ENCODE measurements at places on chromosomes 6 and 20.

GRCh38 chr6:168137024-168137423, 58.0 kb upstream of the FRMD1 start:
- DNase-seq, result no peak

DNA sequence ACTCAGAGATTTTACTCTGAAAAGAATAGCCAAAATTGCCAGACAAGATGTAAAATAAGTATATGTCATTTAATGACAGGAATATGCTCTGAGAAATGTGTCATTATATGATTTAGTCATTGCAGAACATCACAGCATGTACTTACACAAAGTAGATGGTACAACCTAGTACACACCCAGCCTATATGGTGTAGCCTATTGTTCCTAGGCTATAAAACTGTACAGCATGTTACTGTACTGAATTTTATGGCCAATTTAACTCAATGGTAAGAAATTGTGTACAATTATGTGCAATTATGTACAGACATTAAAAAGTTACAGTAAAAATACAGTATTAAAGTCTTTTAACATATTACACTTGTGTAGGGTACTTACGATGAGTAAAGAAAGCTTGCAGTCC, 311.9 kb upstream of the EPHA7 start:
- DNase-seq, result no peak

GRCh38 chr6:22643780-22644179, 74.4 kb downstream of the HDGFL1 start:
- no peak for DNase-seq

GRCh38 chr6:54617730-54618129, 228.8 kb upstream of the FAM83B start:
- DNase-seq, result peak; percentile 33

DNA sequence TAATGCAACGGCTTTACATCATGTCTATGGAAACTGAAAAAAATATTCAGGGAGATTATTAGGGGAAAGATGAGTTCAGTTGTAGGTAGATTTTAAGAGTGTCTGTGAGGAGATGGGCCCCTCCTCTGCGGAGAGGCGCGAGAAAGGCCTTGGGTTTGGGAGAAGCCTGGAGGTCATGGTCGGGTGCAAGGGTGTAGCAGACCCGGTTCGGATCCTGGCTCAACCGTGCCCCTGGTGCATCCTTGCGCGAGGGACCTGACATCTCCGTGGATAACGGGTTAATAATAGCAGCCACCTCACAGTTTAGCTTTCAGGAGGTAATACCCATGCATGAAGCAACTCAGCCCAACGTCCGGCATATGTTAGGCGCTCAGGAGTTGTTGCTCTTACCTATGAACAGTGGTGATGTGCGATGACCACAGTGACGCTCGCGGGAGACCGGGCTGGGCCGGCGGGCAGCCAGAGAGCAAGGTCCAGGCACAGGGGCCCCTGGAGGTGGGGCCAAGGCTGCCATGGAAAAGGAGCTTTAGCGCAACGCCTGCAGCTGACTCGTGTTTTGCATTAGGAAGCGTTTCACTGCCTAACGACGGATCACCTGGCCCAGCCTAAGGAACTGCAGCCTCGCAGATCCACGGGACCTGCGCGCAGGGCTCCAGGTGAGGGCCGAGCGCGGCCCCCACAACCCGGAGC, 146.4 kb upstream of the ARID1B start:
- DNase-seq, result no peak

GRCh38 chr6:2247664-2248063, 2.3 kb upstream of the GMDS start:
- no peak for DNase-seq

DNA sequence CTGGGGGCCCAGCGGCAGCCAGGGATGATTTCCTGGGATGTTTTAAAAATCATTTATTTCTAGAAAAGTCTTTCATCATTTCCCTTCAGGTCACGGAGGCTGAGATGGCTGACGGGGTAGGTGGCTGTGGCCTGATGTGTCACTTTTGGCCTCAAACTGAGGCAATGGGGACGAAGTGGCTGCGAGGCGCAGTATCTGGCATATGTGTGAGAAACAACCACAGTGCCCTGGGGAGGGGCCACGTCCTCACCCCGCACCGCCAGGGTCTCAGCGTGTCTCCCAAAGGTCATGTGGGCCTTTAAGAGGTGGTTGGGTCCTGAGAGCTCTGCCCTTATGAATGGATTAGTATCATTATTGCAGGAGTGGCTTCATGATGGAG, 120.0 kb downstream of the CEBPB start:
- no peak for DNase-seq

DNA sequence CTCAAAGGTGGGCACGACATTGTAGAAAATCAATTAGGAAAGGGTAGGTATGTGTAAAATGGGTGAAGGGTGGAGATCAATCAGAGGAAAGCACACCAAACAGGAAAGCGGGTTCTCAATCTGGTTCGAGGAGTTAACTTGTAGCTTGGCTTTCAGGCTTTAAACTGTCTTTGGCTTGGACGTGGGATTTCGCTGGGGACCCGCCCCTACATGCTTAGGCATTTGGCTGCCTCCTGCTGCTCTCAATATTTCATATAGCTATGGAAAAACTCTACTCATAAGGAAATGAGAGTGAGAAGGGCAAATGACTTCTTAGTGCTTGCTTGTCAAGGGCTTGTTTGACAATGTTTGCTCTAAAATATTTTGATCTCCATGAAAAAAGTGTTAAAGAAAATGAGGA, 38.1 kb upstream of the PDE7B start:
- no peak for DNase-seq

DNA sequence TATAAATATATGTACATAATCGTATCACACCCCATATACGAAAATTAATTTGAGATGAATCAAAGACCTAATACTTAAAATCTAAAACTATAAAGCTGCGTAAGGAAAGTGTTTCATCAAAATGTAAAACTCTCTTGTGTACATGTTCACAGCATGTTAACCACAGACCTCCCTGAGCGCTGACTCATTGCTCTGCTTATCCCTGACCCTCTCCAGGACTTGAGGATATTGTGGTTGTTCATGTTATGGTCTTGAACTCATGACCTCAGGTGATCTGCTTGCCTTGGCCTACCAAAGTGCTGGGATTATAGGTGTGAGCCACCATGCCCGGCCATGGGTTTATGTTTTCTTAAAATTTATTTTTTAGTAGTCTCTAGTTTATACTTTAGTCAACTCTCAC, 14.2 kb downstream of the FAM83B start:
- DNase-seq, result peak; percentile 19

- no peak for DNase-seq
Measured at GRCh38 chr20:31490752-31491151, 15.7 kb downstream of the REM1 start.

GRCh38 chr20:24965065-24965919, 16.2 kb downstream of the CST7 start:
- no peak for DNase-seq

- no peak for DNase-seq
Measured at GRCh38 chr6:43758617-43759050, 11.4 kb upstream of the VEGFA start.

DNA sequence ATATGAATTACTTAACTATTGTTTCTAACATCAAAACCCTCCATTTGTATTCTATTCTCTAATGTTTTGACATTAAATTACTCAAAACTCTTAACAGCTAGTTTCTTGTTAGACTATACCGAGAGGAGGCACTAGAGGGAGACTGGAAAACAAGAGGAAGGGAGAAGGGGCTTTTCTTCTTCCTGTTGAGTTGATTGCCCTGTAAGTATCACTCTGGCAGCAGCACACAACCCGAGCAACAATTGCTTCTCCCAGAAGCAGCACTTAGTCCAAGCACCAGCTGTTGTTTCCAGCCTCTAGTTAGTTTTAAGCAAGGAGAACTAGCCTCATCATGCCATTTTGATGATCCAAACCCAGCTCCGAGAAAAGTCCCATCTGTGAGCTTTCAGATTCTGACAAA, 603.8 kb downstream of the PRKN start:
- DNase-seq, result peak; percentile 18

DNA sequence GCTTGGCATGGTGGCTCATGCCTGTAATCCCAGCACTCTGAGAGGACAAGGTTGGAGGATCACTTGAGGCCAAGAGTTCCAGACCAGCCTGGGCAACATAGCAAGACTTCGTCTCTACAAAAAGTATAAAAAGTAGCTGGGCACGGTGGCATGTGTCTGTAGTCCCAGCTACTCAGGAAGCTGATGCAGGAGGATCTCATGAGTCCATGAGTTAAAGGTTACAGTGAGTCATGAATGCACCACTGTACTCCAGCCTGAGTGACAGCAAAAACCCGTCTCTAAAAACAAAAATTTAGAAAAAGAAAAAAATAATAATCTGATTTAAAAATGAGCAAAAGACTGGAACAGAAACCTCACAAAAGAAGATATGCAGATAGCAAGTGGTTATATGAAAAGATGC, 279.7 kb downstream of the RNGTT start:
- DNase-seq, result no peak

- no peak for DNase-seq
Measured at GRCh38 chr6:47743744-47744143, 38.1 kb upstream of the OPN5 start.

DNA sequence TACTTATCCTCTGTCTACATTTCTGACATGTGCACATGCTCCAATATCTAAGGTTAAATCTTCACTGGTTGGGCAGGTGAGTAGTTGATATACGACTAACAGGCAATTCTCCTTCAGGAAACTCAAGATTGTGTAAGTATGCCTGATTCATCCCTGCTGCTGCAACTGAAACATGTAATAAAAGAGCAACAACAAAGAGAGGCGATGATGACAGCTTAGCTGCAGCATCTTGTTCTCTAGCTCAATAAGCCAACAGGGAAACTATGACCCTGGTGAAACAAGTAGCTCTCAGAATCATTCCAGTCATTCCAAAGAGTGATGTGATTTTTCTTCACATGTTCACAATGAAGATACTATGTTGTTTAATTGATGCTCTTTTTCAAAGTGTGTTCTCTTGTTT, 74.4 kb downstream of the ELOVL4 start:
- DNase-seq, result peak; percentile 62

- no peak for DNase-seq
Measured at GRCh38 chr6:80249897-80250296, 143.4 kb downstream of the BCKDHB start.

GRCh38 chr20:2387180-2387577, 6.5 kb downstream of the TGM6 start:
- DNase-seq, result peak; percentile 23

GRCh38 chr6:399785-400534, 8.4 kb downstream of the IRF4 start:
- DNase-seq, result no peak

DNA sequence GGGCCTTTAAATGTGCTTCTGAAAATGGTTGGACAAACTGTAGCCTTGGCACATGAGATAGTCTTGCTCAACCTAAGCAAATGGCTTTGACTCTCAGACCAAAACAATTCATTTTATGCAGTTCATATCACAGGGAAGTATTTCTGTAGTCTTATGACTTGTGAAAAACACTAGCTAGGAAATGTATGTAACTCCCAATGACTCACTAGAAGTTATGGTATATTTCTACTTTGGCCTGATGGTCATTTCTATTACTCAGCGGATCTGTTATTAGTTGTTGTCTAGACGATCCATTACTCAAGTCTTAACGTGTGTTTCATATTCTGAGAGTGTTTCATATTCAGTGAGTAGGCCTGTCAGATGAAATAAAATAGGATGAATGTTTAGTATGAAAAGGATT, 1333.5 kb downstream of the KHDRBS2 start:
- no peak for DNase-seq

GRCh38 chr6:137708481-137708880, 158.6 kb upstream of the TNFAIP3 start:
- no peak for DNase-seq

GRCh38 chr6:125746731-125747588, 2.5 kb upstream of the HEY2 start:
- peak; percentile 62 for DNase-seq

DNA sequence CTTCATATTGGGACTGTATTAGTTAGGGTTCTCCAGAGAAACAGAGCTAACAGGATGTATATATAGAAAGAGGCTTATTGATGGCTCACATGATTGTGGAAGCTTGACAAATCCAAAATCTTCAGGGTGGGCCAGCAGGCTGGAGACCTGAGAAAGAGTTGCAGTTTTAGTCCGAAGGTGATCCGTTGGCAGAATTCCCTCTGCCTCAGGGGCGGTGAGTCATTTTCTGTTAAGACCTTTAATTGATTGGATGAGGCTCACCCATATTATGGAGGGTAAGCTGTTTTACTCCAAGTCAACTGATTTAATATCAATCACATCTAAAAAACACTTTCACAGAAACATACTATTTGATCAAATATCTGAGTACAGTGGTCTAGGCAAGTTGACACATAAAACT, 113.6 kb downstream of the FLRT3 start:
- no peak for DNase-seq

DNA sequence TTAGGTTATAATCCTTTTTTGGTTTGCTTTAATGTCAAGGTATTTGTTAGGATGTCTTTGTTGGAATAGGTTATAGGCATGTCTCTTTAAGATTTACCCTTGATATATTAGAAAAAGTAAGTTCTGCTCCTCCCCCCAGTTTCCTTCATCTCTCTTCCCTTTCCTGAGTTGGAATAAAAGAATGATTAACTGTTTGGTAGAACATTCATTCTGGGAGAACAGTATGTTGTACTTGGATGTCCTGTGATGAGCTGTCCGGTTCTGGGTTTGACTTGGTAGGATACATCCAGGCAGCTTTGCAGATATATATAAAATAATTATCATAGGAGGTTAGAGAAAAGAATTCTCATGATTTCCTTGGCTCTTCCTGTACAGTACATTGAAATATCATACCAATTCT, 199.6 kb upstream of the RREB1 start:
- no peak for DNase-seq

DNA sequence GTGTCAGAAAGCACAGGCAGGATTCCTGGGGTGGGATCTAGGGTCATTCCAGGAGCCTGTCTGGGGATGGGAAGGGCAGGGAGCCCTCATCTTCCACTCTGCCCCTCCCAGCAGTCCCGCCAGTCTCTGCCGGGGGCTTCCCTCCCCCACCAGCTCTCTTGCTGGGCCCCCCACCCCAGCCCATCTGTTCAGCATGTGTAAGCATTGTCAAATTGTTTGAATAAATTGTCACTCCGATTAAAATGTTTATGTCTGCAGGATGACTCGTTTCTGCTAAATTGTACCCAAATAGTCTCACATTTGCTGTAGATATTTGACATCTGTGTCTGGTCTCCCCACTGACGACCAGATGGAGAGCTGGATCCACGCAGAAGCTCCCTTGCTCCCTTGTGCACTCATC, 257.6 kb downstream of the ANKRD60 start:
- no peak for DNase-seq

- DNase-seq, result peak; percentile 22
Measured at GRCh38 chr20:47063407-47063806, 168.8 kb downstream of the EYA2 start.

- no peak for DNase-seq
Measured at GRCh38 chr20:47821481-47822100, 36.3 kb upstream of the SULF2 start.
